Muscle of arm (tissue), 14 donors: ENCODE measurements at places on chromosomes 5 and 9. TPM values are rescaled to one million over a fixed set of nuclear protein-coding genes. Genes with fewer than 3 reads are reported as not detected.

GRCh38 chr9:90830051-90830450 lies 28.4 kb downstream of the SYK start:
- no peak for DNase-seq

DNA sequence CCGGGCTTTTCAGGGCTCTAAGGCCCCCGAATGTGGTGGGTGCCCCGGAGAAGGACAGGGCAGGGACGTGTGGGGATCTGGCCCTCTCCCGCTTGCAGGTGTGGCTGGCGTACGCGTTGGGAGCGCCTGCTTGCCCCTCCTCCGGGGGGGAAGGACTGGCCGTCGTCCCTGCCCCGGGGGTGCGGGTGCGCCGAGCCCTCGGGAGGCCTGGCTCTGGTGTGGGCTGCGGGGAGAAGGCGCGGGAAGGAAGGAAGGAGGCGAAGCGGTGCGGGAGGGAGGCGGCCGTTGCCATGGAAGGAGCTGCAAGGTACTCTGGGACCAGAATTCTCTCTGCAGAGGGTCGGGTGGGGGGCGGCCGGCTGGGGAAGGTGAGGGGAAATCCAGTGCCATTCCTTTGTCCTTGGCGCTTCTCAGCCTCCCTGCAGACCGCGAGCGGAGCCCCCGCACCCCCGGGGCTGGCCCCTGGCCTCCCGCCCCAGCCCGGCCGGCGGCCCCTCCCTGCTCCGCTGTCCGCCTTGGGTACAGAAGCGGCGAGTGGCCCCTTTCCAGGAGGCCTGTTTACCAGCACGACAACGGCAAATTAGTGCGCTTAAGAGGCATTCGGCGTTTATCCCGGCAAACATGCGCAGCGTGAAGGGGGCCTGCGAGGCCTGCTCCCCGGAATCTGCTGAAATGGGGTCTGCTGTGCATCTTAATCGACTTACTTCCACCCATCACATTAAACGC lies 67.1 kb upstream of the UNC5A start:
- DNase-seq, result no peak

GRCh38 chr5:146796911-146797310 lies 81.6 kb downstream of the PPP2R2B start:
- no peak for DNase-seq

DNA sequence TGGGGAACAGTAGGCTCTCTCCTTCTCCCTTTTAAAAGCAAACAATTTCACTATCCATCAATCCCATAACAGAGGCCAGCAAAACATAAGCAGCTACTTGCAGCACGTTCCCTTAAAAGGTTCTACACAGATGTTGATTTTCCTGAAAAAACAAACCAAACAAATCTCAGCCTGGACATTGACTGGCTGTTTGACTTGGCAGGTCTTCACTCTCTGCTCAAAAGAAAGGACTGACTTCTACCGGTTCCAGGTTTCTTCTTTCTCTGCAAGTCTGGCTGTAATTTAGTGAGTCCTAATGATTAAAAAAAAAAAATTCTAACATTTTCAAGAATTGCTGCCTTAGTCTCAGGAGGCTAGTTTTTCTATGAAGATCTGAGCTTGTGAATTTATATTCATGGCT lies 203.1 kb upstream of the EFNA5 start:
- no peak for DNase-seq

GRCh38 chr9:97868859-97869258 lies 15.8 kb downstream of the FOXE1 start:
- no peak for DNase-seq

PCDHB2 gene
- polyA plus RNA-seq, result 5.1 TPM
